ENCODE measurements at places on chromosomes 3 and 15.

- DNase-seq = no peak
Observed at GRCh38 chr3:182609575-182610156, 183.6 kb upstream of the ATP11B start.

DNA sequence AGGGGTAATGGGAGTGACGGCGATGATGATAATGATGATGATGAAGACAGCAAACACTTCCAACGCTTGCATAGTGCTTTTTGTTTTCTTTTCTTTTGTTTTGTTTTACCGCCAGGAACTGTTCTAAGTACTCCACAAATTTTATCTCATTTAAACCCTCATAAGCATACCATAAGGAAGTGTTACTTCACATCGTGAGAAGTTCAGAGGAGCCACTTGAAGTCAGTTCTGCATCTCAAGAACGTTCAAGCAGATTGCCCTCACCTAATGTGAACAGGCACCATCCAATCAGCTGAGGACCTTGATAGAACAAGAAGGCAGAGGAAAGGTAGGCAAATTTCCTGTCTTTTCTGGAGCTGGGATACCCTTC is 104.1 kb downstream of the LSM3 start:
- no peak for DNase-seq

DNA sequence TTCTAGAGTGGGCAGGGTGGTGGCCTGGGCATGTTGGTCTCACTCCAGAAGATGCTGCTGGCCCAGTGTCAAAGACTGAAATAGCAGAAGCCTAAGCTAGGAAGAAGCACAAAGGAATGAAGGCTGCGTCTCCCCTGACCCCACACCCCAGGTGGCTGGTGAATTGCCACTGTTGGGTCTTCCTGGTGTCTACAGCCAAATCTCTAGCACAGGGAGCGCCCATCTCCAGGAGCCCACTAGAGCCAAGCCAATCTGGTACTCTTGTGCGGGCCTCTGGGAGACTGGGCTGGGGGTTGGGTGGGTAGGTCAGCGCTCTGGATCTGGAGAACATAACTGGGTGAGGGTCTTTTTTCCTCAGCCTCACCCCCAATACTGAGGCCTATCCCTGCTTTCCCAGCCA is 894 bp downstream of the TUSC2 start:
- no peak for DNase-seq

DNA sequence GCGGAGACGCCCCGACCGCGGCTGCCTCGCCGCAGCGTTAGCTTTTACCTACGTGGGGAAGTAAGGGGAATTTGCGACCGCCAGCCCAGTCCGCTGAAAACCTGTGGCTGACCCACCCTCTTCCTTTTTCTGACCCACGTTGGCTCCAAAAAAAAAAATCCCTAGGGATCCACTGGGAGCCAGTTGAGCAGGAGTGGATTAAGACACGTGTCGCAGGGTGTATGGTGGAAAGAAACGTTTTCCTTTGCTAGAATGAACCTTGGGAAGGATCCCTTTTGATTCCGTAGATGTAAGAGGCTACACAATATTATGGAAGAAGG is 575 bp upstream of the PCYT1A start:
- DNase-seq = no peak

- no peak for DNase-seq
Observed at GRCh38 chr15:47778263-47778770, 61.0 kb downstream of the SEMA6D start.

- no peak for DNase-seq
Observed at GRCh38 chr3:44055951-44056350, 185.7 kb upstream of the TOPAZ1 start.

DNA sequence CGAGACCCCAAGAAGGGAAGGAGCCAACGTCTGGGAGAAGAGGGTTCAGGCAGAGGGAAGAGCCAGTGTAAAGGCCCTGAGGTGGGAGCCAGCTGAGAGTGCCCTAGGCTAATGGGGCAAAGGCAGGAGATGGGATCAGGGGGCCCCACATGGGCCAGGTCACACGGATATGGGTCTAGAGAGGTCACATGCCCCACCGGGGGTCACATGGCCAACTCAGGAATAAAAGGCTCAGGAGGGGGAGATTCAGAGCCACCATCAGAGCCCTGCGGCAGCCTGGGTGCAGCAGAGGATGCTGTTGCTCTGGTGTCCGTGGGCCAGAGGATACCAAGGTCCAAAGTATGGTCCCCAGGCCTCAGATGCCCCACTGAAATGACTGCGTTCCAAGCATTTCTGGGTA is 55.3 kb upstream of the SLC6A6 start:
- no peak for DNase-seq

- no peak for DNase-seq
Observed at GRCh38 chr15:100689131-100689899, 86.9 kb downstream of the ASB7 start.
